ENCODE measurements at places on chromosomes 5 and 9.

GRCh38 chr5:112205846-112206245 lies 213.2 kb downstream of the EPB41L4A start:
- DNase-seq = no peak

DNA sequence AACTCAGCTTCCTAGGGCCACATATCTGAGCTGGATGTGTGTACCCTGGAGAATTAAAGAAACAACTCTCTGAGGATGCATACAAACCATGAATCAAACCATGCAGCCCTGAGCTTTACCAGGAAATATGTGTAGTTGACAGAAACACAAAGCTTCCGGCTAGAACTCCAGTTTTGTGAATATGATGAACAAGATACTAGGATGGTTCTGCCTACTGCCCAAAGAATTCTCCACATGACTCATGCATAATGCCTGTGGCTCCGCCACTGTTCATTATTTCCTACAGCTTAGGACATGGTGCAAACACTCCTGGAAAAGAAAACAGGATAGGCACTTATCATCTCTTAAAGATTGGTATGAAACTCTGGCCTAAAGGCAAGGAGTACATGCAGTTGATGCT lies 343.4 kb downstream of the DNAH5 start:
- no peak for DNase-seq

GRCh38 chr9:107922260-107922659 lies 432.7 kb upstream of the KLF4 start:
- no peak for DNase-seq

DNA sequence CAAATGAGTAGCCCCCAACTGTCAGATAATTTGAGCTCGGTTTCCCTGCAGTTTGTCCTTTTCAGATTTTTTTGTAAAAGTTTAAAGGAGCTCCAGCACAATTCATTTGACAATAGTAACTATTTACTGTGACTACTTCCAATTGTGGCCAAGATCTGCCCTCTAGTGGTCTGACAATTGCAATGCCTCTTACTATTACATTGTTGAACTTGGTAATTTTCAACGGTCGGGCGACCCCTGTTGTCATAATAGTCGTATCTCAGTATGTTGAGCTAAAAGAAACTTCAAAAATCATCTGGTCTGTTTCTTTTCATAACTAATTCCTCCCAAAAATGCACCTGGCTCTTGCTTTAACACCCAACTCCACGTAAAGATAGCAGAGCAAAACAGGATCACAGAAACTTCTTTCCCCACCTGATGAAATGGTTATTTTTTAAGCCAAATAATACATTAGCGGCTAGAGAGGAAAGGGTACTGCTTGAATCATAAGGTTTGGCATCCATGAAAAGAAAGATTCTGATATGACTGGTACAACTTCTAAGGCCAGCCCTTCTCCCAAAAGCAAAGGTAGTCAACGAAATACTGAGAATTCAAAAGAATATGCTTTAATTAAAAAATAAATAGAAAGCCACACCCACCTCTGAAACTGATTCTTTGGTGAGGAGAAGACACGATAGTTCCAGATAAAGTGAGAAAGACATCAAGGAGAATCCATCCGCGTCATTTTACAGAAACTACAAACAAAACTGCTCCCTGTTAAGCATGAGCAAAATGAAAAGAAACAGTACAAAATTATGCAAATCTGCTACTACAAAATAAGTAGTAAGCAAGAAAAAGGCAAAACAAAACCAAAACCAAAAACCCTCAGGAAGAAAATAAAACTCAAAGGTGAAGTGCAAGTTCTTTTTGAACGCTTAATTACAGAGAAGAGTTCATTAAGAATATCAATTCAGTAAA lies 76.9 kb upstream of the HTR4 start:
- DNase-seq = peak; percentile 65

DNA sequence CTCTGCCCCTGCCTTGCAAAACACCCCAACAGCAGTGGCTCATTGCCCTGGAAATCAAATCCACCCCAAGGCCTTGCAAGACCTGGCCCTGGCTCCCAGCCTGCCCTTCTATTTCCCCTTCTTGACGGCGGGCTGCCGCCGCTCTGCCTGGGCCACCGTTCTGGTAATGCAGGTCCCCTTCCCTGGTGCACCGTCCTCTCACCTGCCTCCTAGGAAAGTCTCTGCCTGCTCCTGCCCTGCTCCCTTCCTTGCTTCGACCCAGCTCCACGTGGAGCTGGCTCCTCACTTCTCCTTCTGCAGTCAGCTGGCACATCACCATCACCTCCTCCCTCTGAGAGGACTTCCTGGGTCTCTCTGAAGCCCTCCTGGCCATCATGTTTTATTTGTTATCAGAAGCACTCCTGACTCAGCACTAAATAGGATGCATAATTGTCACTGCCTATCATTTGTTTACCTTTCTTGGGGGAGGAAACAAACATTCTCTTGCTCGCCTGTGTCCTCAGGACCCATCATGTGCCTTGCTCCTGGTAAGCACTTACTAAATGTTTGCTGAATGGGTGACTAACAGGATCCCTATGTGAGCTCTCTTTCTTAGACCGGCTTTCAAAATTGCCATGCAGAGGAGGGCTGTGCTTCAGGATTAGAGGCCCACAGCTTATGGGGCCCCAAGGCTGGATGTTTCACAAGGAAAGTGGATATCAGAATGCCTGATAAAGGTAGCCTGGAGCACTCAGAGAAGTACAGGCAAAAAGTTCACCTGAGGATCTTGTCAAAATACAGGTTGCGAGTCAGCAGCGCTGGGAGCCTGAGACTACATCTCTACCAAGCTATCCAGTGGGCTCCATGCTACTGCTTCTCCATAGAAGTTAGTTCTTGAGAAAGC lies 19.6 kb upstream of the C5orf47 start:
- no peak for DNase-seq

GRCh38 chr5:63262185-63262981 lies 683.8 kb downstream of the LRRC70 start:
- no peak for DNase-seq

DNA sequence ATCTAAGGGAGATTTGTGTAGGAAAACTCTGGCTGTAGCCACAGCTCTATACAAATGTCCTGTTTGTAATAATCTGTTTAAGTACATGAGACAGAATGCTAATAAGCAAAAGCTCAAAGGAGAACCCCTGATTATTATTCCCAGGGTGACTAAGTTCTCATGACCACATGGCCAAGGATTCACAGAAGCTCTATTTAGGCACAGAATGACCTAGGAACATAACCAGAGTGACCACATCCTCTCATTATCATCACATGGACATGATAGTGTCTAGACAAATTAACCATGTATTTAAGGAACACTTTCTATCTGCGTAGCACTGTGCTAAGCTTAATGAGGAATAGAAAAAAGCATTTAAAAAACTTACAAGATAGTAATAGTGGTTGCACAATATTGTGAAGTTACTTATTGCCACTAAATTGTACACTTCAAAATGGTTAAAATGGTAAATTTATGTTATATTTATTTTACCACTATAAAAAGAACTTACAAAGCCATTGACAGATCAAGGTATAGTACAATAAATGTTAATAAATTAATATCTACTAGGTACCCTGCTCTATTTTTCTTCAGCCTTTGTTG lies 56.3 kb downstream of the STX17 start:
- DNase-seq = no peak

GRCh38 chr5:58066557-58066956 lies 393.3 kb downstream of the PLK2 start:
- DNase-seq = no peak

GRCh38 chr5:175688352-175689146 lies 30.7 kb downstream of the HRH2 start:
- peak; percentile 28 for DNase-seq

GRCh38 chr5:113269023-113269997 lies 165.5 kb downstream of the TSSK1B start:
- DNase-seq = no peak

- DNase-seq = no peak
Measured at GRCh38 chr9:130897848-130898551, 1.4 kb upstream of the QRFP start.

DNA sequence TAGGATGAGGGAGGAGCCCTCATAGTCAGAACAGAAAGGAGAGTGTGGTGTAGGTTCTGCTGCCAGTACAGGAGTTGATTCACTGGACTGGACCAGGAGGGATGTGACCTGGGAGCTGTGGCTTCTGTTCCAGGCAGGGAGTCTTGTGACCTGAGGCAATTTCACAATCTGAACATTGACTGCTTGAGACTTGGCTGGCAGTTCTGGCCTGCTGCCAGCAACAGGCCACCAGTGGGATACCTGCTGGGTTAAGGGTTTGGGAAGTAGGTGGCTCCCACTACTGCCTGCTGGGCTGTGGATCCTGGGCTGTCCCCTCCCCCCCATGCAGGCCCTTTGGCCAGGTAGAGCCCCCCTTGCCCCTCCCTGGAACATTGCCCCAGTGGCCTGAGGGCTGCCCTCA lies 268.6 kb upstream of the ARRDC3 start:
- DNase-seq = no peak

- no peak for DNase-seq
Measured at GRCh38 chr9:98298476-98298875, 43.0 kb upstream of the TBC1D2 start.

GRCh38 chr5:37043693-37044092 lies 167.1 kb downstream of the NIPBL start:
- DNase-seq = no peak

- DNase-seq = no peak
Measured at GRCh38 chr9:135820661-135821060, 86.7 kb downstream of the CAMSAP1 start.

- no peak for DNase-seq
Measured at GRCh38 chr9:113477661-113478060, 14.1 kb downstream of the RGS3 start.

DNA sequence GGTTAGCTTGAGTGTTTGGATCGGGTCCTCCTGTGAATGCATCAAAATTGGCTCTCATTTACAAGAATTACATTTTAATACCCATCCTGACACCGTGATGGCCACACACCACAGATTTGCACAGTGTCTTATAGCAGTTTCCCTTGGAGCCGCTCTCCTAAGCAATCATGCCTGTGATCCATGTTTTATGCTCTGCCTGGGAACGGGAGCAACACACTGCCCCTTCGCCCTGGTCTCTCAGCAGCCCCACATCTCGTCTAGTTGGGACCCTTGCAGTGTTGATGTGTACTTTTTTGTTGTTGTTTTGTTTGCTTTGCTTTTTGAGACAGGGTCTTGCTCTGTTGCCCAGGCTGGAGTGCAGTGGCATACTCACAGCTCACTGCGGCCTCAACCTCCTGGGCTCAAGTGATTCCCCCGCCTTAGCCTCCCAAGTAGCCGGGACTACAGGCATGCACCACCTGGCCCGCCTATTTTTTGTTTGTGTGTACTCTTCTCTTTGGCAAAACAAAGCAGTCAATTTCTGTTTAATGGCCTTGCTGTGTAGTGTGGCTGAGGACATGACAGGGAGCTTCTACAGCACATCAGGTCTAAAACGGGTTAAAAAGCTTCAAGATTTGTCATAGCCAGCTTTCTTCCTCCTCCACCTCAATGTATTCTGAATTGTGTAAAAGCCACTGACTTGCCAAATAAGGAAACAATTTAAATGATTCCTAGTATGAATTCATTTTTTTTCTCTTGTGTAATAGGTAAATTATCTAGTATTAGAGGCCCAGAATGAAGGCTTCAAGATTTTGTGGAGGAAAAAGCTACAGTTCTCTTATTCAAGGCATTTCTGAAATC lies 101.6 kb upstream of the TBCA start:
- DNase-seq = no peak

- DNase-seq = no peak
Measured at GRCh38 chr5:43401827-43402226, 10.4 kb downstream of the CCL28 start.

- DNase-seq = peak; percentile 59
Measured at GRCh38 chr5:5497152-5497788, 74.8 kb downstream of the ICE1 start.

DNA sequence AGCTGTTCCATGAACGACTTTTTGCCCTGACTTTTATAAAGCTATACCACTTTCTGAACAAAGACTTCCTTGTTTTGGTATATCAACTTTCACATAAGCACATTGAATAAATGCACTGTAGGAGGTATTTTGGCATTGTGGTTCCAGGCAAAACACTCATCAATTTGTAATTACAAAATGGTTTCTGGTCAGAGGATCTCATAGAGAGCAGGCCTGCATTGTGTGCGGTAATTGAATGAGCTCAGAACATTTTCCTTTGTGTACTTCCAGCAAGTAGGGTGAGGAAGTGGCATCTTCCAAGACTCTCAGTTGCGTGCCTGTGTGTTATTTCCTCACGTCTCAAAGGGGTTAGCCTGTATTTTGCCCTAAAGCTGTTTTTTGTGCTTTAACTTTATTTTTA lies 89.2 kb downstream of the PDE6A start:
- DNase-seq = no peak

DNA sequence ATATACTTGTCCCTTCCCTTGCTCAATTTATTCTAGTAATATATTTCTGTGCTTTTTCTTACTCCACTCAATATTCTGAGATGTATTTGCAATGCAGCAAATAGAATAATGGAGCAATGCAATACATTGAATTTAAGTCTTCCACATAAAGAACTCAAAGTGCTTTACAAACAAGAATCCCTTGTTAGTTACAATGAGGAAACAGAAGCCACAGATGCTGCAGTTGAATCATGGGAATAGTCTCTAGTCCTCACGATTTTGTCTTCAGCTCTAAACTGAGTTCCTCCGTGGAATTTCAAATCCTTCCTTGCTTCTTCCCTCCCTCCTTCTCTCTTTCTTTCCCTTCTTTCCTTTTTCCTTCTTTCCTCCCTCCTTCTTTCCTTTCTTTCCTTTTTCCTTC lies 12.5 kb upstream of the TAS2R1 start:
- no peak for DNase-seq

- DNase-seq = no peak
Measured at GRCh38 chr5:149759986-149760853, 30.1 kb downstream of the PPARGC1B start.

GRCh38 chr9:107283623-107284616 lies 841 bp downstream of the RAD23B start:
- peak; percentile 79 for DNase-seq

DNA sequence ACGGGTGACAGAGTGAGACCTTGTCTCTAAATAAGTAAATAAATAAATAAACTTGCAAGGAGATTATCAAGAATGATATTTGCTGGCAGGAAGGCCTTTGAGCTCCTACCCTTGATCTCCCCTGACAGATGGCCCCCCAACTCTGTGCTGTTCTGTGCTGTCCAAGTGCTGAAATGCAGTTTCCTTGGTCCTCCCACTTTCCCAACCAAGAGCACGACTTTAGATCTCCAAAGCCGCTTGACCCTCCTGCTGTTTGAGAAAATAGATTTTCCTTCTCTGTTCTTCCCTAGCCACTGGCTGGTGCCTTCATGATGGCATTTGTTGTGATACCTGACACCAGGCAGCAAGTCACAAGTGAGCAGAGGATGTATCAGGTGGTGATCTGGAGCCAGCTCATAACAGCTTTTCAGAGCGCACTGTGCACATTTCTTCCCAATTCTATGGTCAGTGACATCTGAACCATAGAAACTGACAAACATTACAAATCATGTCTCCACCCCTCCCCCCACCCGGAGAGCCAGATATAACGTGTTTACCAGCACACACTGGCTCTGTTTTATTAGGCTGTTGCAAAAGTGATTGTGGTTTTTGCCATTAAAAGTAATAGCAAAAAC lies 80.0 kb upstream of the PUM3 start:
- DNase-seq = no peak

GRCh38 chr9:20032413-20033006 lies 243.7 kb upstream of the SLC24A2 start:
- no peak for DNase-seq

- DNase-seq = no peak
Measured at GRCh38 chr5:16921211-16921610, 14.9 kb downstream of the MYO10 start.
